ENCODE measurements at places on chromosomes 1 and 21. TPM values are rescaled to one million over a fixed set of nuclear protein-coding genes. Genes with fewer than 3 reads are reported as not detected.

DNA sequence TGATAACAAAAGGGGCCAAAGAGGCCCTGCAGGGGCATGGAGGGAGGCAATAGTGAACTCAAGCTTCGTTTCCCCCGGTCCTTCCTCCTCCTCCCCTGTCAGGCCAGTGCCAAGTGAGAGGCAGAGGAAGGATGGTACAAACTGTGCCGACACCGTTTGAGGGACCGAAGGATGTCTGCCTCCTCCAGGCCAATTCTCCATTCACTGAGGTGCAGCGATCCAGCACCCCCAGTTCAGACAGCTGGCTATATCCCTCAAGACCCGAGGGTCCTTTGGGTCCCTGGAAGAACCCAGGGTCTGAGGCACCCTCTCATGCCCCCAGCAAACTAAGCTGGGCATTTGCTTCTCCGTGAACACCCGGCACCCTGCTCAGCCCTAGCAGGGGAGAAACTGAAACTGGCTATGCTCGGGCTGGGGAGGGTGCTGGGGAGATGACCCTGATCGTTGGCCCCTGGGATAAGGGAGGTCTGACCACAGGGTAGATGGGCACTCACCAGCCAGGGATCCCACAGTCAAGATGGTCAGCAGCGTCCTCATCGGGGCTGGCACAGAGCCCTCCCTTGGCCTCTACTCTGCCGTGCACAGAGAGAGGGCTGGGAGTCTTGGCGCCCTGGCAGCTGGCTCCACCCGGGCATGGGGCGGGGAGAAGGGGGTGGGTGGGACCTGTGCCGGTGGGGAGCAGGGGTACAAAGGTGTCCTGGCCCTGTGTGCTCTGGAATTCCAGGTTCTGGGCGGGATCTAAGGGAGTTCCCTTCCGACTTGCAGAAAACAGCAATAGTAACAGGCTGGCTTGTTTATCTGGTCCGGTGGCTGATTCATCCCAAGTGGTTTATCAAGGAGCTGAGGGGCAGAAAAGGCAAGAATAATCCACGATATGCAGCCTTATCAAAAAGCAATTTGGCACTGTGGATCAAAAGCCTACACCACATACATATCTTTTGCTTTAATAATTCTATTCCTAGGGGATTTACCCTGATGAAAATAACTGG, at the start of gene IL22RA1:
IL22RA1 (minus strand) TSS at position 595 of the 989 bp plus-strand sequence; CDS start at position 537, 58 bp downstream.
- H3K4me3 ChIP-seq, result peak within 1 kb of the TSS; percentile 75
- no peak within 1 kb of the TSS for H3K27ac ChIP-seq
- H3K27me3 ChIP-seq, result no peaks in the 10 kb centered on the region
- no peaks in the 10 kb centered on the region for H3K36me3 ChIP-seq
- peak; percentile 65 for DNase-seq

GRCh38 chr1:58065520-58065919, 481.0 kb downstream of the OMA1 start:
- no peaks in the 10 kb centered on the region for H3K36me3 ChIP-seq
- H3K4me3 ChIP-seq, result no peak overlapping the region
- no peaks in the 10 kb centered on the region for H3K27me3 ChIP-seq
- no peaks in the 10 kb centered on the region for H3K4me1 ChIP-seq
- H3K27ac ChIP-seq, result no peak overlapping the region

The DIRAS3 gene
- 18.5 TPM for polyA plus RNA-seq

DNA sequence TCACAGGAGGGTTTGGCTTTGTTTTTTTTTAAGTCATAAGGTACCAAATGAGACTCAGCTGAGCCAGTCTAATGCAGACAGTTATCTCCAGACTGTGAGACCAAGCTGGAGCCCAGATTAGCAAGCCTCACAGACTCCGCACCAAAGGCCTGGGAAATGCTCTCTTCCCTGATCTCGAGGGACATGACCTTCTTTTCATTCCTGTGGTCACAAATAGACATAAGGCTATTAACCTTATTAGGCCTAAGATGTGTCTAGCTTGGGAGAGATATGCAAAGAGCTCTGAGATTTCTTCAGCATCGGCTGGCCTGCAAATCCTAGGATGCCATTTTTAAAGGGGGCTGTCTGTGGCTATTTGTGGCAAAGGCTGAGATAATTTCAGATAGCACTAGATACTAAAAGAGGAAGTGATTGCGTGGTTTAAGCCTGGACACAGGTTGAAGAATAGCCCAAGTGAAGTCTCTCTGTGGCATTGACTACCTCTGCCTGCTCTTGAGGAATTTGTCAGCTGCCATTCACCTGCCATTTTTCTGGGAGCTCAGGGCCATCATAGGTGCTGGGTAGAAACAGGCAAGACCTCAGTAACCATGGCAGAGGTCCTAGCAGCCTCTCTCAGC, 301.3 kb downstream of the SIPA1L2 start:
- H3K4me3 ChIP-seq, result no peak overlapping the region
- H3K27me3 ChIP-seq, result no peaks in the 10 kb centered on the region
- H3K4me1 ChIP-seq, result no peaks in the 10 kb centered on the region

GRCh38 chr1:31299365-31299764, 2.5 kb downstream of the ZCCHC17 start:
- H3K4me1 ChIP-seq, result peaks cover 17% of the 10 kb centered on the region
- H3K27me3 ChIP-seq, result no peaks in the 10 kb centered on the region
- DNase-seq, result peak; percentile 55
- H3K36me3 ChIP-seq, result no peaks in the 10 kb centered on the region
- H3K4me3 ChIP-seq, result no peak overlapping the region
- no peak overlapping the region for H3K27ac ChIP-seq

GRCh38 chr1:193368302-193368701, 181.9 kb upstream of the B3GALT2 start:
- no peaks in the 10 kb centered on the region for H3K27me3 ChIP-seq
- no peak overlapping the region for H3K4me3 ChIP-seq
- no peaks in the 10 kb centered on the region for H3K4me1 ChIP-seq
- DNase-seq, result no peak
- H3K36me3 ChIP-seq, result no peaks in the 10 kb centered on the region

- DNase-seq, result no peak
- peaks cover 7% of the 10 kb centered on the region for H3K4me1 ChIP-seq
- no peak overlapping the region for H3K4me3 ChIP-seq
- no peaks in the 10 kb centered on the region for H3K36me3 ChIP-seq
- no peak overlapping the region for H3K27ac ChIP-seq
Measured at GRCh38 chr1:15428815-15429435, 9.3 kb upstream of the CTRC start.

Data from GM23248 (cell line).